ENCODE measurements at places on chromosomes 2 and 18.

GRCh38 chr18:44737623-44738022, 56.9 kb downstream of the SETBP1 start:
- DNase-seq: no peak
- H3K36me3 ChIP-seq: no peaks in the 10 kb centered on the region
- H3K4me1 ChIP-seq: peaks cover 19% of the 10 kb centered on the region
- H3K27ac ChIP-seq: no peak overlapping the region
- H3K4me3 ChIP-seq: no peak overlapping the region

GRCh38 chr2:176001281-176001915, 669 bp downstream of the LNPK start:
- H3K36me3 ChIP-seq: no peaks in the 10 kb centered on the region
- DNase-seq: peak; percentile 33
- H3K4me3 ChIP-seq: peak overlapping the region; percentile 94
- H3K4me1 ChIP-seq: peaks cover 7% of the 10 kb centered on the region
- peak overlapping the region; percentile 76 for H3K27ac ChIP-seq
- H3K27me3 ChIP-seq: no peaks in the 10 kb centered on the region

DNA sequence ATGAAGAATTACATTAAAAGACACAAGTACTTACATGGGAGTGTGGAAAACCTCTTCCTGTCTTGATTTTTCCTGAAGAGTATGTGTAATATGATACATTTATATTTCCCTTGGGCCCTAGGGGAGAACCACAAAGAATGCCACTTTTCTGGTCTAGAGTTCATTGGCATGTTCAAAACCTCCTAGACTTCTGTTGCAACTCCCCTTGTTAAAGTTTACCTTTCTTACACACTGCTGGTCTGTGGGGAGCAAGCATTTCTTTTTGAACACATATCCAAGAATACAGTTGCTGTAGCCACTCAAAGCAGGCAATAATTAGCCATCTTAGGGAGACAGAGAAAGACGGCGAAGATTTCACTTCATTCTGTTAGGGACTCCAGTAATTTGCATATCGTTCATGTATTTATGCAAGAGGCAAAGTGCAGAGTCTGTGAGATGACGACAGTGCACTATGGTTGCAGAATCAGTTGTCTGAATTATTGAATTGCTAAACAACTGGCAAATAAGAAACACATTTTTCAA, 103.5 kb downstream of the NOL4 start:
- H3K27ac ChIP-seq: no peak overlapping the region
- DNase-seq: peak; percentile 70
- H3K27me3 ChIP-seq: no peaks in the 10 kb centered on the region
- H3K4me1 ChIP-seq: peaks cover 4% of the 10 kb centered on the region
- H3K4me3 ChIP-seq: no peak overlapping the region

- no peak overlapping the region for H3K4me3 ChIP-seq
- no peak for DNase-seq
- H3K27me3 ChIP-seq: no peaks in the 10 kb centered on the region
- H3K36me3 ChIP-seq: no peaks in the 10 kb centered on the region
Observed at GRCh38 chr18:63137999-63138435, 181.6 kb downstream of the BCL2 start.

GRCh38 chr2:69545477-69545932, 98.0 kb downstream of the AAK1 start:
- no peaks in the 10 kb centered on the region for H3K27me3 ChIP-seq
- no peak overlapping the region for H3K4me3 ChIP-seq
- H3K27ac ChIP-seq: no peak overlapping the region
- peaks cover 9% of the 10 kb centered on the region for H3K36me3 ChIP-seq
- no peak for DNase-seq

DNA sequence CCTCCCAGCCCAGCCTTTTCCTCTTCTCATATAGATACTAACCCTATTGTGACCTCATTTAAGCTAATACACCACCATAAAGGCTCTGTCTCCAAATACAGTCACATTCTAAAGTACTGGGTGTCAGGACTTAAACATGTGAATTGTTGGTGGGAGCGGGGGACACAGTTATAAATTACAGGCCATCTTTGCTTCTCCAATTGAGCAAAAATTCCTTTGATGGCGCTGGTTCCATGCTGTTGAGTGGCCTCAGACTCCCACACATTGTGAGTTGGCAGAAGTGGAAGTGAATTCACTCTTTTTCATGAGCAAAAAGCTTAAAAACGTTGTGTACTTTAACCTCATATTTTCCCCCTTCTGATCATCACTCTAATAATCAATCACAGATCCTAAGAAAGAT, 46.0 kb downstream of the GBX2 start:
- H3K27ac ChIP-seq: no peak overlapping the region
- H3K27me3 ChIP-seq: no peaks in the 10 kb centered on the region
- no peak overlapping the region for H3K4me3 ChIP-seq
- H3K4me1 ChIP-seq: no peaks in the 10 kb centered on the region
- no peak for DNase-seq

- H3K4me3 ChIP-seq: no peak overlapping the region
- no peaks in the 10 kb centered on the region for H3K36me3 ChIP-seq
- no peaks in the 10 kb centered on the region for H3K27me3 ChIP-seq
Observed at GRCh38 chr2:214035091-214035852, 375.6 kb upstream of the VWC2L start.

DNA sequence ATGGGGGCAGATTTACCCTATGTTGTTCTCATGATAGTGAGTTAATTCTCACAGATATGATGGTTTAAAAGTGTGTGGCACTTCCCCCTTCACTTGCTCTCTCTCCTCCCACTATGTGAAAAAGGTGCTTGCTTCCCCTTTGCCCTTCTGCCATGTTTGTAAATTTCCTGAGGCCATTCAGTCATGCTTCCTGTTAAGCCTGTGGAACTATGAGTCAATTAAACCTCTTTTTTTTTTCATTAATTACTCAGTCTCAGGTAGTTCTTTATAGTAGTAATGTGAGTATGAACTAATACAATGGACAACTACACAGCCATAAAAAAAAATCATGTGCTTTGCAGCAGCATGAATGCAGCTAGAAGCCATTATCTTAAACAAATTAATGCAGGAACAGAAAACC, 118.5 kb downstream of the CALCRL start:
- H3K4me1 ChIP-seq: no peaks in the 10 kb centered on the region
- no peak overlapping the region for H3K4me3 ChIP-seq
- no peaks in the 10 kb centered on the region for H3K36me3 ChIP-seq

- H3K4me1 ChIP-seq: no peaks in the 10 kb centered on the region
- H3K27ac ChIP-seq: no peak overlapping the region
- H3K36me3 ChIP-seq: no peaks in the 10 kb centered on the region
- no peak overlapping the region for H3K4me3 ChIP-seq
- no peak for DNase-seq
- H3K27me3 ChIP-seq: no peaks in the 10 kb centered on the region
Observed at GRCh38 chr2:149715894-149716293, 128.3 kb upstream of the MMADHC start.

DNA sequence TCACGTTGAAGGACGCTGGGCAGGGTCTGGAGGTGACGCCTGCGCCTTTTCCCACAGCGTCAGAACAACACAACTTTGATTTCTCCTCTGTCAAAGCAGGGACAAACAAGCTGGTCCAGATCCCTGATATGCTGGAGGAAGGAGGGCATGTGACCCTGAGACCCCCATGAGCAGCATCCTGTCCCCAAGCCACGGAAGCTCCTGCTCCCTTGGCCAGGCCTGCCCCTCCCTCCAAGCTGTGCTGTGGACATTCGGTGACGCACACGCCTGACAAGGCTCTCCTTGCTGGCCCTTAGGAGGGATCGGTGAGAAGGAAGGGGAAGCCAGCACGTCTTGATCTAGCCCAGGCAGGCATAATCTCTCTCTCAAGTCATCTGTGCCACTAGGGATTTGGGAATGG, 11.3 kb downstream of the MLPH start:
- H3K27ac ChIP-seq: peak overlapping the region; percentile 100
- no peaks in the 10 kb centered on the region for H3K27me3 ChIP-seq
- H3K36me3 ChIP-seq: peaks cover 72% of the 10 kb centered on the region
- no peak for DNase-seq
- no peak overlapping the region for H3K4me3 ChIP-seq

DNA sequence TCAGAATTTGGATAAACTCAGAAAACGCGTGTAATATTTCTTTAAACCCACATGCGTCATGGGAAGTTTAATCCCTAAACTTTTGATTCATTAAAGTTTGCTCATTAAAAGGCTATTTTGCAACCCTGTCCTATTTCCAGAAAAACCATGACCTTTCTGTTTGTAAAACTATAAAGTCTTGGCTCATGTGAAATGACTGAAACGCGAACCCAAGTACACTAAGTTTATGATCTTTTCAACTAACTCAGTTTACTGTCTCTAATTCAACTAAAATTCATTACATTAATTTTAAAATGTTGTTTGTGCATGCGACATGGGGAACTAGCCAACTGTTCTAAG, 3.9 kb upstream of the RPL31 start:
- no peaks in the 10 kb centered on the region for H3K36me3 ChIP-seq
- no peak for DNase-seq
- H3K27ac ChIP-seq: no peak overlapping the region

DNA sequence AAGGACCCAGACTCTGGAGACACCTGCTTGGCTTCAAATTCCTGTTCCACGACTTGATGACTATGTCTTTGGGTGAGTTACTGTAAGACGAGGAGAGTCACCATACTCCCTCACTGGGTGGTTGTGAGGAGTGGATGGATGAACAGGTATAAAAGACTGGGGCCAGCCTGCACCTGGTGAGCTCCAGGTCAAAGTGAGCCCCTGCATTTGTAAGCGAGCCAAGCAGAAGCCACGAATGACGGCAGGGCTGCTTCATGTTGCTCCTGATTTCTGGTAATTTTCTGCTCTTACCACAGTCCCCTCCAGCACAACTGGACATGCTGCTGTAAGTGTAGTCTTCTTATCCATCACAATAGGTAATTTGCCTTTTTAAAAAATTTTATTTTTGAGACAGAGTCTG, 86.6 kb downstream of the POLR1A start:
- peaks cover 6% of the 10 kb centered on the region for H3K27me3 ChIP-seq
- H3K4me1 ChIP-seq: peaks cover 7% of the 10 kb centered on the region
- no peak overlapping the region for H3K4me3 ChIP-seq
- peaks cover 3% of the 10 kb centered on the region for H3K36me3 ChIP-seq
- no peak for DNase-seq

- no peaks in the 10 kb centered on the region for H3K4me1 ChIP-seq
- peak; percentile 56 for DNase-seq
- peak overlapping the region; percentile 63 for H3K27ac ChIP-seq
- no peaks in the 10 kb centered on the region for H3K36me3 ChIP-seq
- no peaks in the 10 kb centered on the region for H3K27me3 ChIP-seq
Observed at GRCh38 chr2:40450066-40450795, 1.7 kb downstream of the SLC8A1 start.

DNA sequence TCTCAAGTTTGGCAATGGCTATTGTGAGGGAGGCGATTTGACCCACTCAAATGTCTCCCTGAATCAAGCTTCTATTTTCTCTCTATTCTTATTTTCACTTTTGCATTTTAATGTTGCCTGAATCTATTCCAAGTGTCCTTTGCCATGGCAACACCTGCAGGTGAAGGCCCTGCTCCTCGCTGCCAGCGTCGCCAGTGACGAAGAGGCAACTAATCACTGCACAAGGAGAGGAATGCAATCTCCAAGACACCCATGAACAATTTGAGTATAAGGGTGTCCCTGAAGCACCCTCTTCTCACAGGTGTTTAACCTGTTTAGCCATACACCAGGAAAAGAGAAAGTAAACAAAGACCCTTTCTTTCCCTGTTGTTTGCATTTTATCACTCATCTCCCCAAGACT, 165.6 kb upstream of the VRK2 start:
- no peaks in the 10 kb centered on the region for H3K36me3 ChIP-seq
- DNase-seq: no peak
- no peaks in the 10 kb centered on the region for H3K27me3 ChIP-seq
- H3K4me3 ChIP-seq: no peak overlapping the region

- no peaks in the 10 kb centered on the region for H3K36me3 ChIP-seq
- no peak overlapping the region for H3K27ac ChIP-seq
- no peaks in the 10 kb centered on the region for H3K27me3 ChIP-seq
- H3K4me1 ChIP-seq: no peaks in the 10 kb centered on the region
- H3K4me3 ChIP-seq: no peak overlapping the region
Observed at GRCh38 chr2:30710461-30710860, 96.8 kb downstream of the CAPN13 start.

GRCh38 chr2:224039080-224039769, at the start of gene SERPINE2:
Gene SERPINE2 (minus strand): TSS chr2:224039286. CDS start chr2:224001900, 37,386 bp downstream.
- no peaks in the 10 kb centered on the region for H3K27me3 ChIP-seq
- peak within 1 kb of the TSS; percentile 75 for H3K4me3 ChIP-seq
- peak; percentile 37 for DNase-seq
- H3K36me3 ChIP-seq: no peaks in the 10 kb centered on the region

DNA sequence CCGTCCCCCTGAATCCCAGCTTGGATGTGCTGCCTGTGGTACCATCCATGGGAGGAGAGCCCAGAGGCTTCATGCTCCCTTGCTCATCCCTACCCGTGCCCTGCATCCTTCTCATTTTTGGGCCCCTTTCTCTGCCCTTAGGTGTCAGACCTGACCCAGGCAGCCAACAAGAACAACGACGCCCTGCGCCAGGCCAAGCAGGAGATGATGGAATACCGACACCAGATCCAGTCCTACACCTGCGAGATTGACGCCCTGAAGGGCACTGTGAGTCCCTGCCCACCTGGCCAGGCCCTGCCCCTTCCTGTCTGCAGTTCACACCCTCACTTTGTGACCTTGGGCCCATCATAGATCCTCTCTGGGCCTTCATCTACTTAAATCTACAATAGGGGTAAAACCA, 2.5 kb downstream of the DES start:
- no peak overlapping the region for H3K4me3 ChIP-seq
- H3K27me3 ChIP-seq: peaks cover 3% of the 10 kb centered on the region
- H3K27ac ChIP-seq: no peak overlapping the region
- no peaks in the 10 kb centered on the region for H3K36me3 ChIP-seq
- no peak for DNase-seq
- peaks cover 27% of the 10 kb centered on the region for H3K4me1 ChIP-seq

GRCh38 chr2:238554468-238555315, 128.0 kb downstream of the ASB1 start:
- no peak overlapping the region for H3K27ac ChIP-seq
- no peaks in the 10 kb centered on the region for H3K36me3 ChIP-seq
- no peaks in the 10 kb centered on the region for H3K4me1 ChIP-seq
- no peak overlapping the region for H3K4me3 ChIP-seq
- no peak for DNase-seq
- no peaks in the 10 kb centered on the region for H3K27me3 ChIP-seq

GRCh38 chr2:101699755-101700461, 2.4 kb downstream of the MAP4K4 start:
- peak overlapping the region; percentile 97 for H3K4me3 ChIP-seq
- H3K27me3 ChIP-seq: no peaks in the 10 kb centered on the region
- H3K36me3 ChIP-seq: peaks cover 10% of the 10 kb centered on the region

- no peaks in the 10 kb centered on the region for H3K36me3 ChIP-seq
- peaks cover 32% of the 10 kb centered on the region for H3K27me3 ChIP-seq
- DNase-seq: no peak
- H3K4me3 ChIP-seq: no peak overlapping the region
Observed at GRCh38 chr2:231932985-231933915, 7.1 kb upstream of the NPPC start.
